Esophagus mucosa (tissue), 1 donor: ENCODE measurements at places on chromosomes 7 and 10.

DNA sequence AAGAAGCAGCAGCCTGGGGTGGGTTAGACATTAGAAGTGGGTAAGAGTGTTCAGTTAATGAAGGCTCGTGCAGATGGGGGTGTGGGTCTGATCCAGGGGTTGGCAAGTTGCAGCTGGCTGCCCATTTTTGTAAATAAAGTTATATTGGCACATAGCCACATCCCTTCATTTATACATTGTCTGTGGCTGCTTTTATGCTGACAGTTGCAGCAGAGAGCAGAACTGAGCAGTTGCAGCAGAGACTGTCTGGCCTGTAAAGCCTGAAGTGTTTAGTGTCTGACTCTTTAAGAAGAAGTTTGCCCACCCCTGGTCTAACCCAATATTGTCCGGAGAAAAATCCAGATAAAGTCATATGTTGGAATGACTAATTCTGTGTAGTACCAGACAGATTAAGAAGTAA, 38.1 kb downstream of the GLRX3 start:
- ATAC-seq = no peak

DNA sequence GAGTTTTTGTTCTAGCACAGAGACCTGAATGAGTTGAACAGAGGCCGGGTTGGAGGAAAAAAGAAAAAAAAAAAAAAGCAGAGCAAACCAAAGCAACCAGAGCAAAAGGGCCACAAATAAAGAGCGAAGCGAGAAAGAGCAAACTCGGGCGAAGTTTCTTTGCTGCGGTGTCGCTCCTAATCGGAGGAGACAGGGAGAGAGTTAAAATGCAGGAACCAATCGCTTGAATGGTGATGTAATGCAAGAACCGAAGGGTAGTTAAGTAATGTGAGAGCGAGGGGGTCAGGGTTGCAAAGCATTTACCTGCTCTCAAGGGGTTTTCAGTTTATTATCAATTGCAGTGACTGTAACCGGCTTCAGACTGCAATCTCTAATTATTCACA, 271.7 kb downstream of the TRIL start:
- no peak for ATAC-seq

DNA sequence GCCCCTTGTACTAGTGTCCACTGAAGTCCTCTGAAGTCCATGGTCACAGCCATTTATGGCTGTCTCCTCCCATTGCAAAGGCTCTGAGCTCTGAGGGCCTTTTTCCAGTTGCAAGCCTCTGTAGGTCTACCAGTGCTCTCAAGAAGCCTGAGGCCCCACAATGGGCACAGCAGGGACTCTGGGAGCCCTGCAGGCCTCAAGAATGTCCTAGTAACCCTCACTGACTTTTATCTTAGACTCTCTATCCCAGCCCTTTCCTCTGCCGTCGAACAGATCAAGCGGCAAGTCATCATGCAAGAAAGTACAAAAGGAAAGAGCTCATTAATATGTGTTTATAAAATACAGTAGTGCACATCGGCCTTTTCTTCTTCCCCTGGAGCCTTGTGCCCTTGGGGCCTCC, 23.4 kb downstream of the VWA2 start:
- no peak for ATAC-seq

DNA sequence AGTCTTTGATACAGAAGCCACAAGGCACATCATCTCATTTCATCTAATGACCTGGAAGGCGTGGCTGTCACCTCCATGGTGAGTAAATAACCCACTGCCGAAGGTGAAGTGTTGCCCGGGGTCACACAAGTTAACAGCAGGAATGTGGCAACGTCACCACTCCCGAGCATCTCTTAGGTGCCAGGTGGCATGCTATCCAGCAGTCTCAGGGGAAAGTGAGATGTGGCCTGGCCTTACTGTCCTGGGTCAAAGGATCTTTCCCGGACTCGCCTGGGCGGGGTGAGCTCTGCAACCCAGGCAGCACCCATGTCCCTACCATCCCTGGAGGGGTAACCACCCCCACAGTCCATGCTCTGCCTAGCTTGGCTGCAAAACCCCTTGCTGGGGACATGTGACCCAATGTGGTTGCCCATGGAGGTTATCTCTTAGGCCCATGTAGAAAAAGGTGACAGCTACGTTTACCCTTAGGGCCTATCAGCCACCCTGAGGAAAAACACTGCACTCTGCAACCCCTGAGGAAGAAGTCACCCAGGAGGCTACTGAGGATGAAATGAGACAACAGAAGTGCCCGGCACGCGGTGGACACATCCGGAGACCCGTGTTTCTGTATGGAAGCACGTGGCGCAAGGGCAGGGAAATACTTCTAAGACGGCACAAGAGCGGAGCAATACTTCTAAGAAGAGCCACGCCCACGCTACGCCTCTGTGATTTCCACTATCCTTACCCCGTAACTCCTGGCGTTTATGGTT, 52.0 kb downstream of the BAIAP2L1 start:
- peak; percentile 40 for ATAC-seq

DNA sequence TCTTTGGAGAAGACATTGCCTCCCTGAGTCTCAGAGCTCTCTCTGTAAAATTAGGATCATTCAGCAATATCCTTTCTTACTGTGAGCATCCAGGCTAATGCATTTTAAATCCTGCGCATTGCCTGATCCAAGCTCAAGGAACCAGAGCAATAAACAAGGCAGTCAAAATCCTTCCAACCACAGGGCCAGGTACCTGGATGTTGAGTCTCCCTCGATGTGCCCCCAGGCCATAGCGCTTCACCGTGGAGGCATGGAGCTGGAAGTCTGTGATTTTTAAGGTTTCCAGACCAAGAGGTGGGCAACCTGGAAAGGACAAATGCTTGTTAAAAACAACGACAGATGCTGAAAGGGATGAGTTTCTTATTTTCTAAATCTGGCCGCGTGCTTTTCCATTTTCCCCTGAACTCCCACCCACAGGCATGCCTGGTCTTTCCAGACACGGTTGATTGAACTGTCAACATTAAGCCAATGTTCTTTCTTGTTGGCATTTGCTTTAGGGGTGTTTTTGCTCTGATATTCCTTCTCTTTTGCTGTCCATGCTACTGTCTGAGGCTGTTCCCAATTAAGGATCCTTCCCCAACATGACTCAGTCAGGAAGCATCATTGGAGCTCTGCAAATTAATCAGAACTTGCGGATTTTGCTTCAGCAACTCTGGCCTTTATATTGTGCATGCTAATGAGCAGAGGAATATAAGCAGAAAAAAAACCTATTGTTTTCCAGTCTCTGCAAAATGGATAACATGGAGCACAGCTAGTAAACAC, 29.0 kb downstream of the CPXM2 start:
- ATAC-seq = no peak

DNA sequence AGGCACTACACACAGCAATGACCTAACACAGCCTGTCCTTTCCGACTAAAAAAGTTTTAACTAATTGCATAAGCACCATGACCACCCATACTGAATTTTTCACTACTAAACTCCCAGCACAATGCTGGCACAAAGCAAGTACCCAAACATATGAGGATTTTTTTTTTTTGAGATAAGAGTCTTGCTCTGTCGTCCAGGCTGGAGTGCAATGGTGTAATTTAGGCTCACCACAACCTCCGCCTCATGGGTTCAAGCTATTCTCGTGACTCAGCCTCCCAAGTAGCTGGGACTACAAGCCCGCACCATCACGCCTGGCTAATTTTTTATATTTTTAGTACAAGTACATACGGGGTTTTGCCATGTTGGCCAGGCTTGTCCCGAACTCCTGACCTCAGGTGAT, 5.1 kb downstream of the UBE2H start:
- ATAC-seq = no peak

DNA sequence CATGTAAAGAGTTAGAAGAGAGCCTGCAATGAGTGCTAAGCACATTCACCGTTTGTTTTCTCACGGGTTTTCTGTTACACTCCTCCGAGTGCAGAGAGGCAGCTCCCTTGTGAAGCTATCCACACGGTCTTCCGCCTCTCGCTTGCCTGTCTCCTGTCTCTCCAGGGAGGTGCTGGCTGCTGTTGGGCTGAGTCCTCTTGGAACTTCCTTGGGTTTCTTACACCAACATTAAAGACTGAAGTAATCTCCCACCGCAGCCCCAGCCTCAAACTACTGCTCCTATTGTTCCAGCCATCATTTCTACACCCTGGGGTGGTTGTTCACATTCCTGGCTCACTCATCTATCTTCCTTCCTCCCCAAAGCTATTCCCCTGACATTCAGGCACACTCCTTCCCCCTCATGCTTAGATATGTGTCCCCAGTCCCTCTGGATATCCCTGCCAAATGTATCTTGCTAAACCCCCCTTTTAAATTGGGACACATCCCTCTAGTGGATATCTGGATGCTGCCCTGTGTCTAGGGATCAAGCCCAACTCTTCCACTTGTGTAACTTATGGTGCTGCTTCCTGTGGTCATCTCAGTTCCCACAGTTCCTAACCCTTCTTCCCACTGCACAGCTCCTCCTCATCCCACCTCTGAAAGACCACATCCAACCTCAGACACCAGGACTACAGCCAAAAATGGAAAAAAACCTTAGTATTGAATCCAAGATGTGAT, 14.1 kb downstream of the ESYT2 start:
- ATAC-seq = no peak

- ATAC-seq = no peak
Measured at GRCh38 chr7:23294549-23295400, 4.4 kb upstream of the MALSU1 start.

GRCh38 chr10:91140995-91141549, 79.4 kb upstream of the PCGF5 start:
- no peak for ATAC-seq

DNA sequence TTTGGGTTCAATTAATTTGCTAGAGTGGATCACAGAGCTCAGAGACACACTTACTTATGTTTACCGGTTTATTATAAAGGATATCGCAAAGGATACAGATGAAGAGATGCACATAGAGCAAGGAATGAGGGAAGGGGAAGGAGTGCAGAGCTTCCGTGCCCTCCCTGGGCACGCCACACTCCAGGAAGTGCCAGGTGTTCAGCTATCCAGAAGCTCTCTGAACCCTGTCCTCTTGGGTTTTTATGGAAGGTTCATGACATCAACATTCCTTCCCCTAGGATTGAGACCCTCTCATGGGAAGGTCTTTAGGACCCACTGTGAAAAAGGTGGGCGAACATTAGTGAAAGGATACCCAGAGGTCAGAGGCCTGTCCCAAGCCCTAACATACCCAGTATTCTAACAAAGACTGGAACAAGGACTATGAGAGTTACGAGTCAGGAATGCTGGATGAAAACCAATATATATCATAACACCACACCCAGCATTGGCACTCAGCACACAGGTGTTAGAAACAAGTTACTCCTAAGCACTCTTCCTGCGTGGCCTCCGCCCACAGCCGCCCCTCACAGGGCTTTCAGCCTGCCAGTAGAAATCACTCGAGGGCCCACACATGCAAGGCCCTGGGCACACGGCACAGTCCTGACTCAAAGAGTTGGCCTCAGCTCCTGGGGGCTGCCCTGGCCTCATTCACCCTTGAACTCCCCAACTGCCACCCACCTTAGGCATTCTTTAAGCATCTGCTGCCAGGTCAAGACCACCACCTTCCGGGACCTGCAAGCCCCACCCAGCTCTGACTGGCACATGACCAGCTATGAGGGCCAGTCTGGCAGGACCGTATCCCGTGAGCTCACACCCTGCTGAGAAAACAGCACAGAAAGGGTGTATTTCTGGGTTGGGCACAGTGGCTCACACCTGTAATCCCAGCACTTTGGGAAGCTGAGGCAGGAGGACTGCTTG, 5.6 kb upstream of the AIFM2 start:
- ATAC-seq = peak; percentile 90

DNA sequence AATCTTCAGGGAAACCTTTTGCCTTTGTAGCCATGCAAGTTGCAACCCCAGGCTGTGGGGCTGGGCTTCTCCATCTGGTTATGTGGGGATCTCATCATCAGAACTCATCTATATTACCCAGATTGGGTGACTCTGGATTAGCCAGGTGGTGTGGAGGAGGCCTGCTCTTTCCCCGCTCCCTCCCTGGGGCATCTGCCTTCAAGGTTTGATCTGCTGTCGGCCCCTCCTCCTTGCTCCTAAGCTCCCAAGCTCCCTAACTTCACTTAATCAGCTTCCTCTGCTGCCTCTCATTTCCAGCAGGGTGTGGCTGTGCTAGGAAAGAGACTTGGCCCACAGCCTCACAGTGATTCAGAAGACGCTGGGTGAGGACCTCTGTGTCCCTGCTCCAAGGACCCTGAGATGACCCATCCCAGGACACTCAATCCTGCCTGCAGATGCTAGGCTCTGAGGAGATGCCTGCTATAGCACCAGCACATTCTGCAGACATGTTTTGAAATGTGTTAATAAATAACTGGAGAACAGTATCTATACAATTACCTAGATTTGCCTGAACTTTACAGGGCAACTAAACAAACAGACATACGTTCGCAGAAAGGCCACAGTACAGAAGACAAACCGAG, 392.1 kb upstream of the PODXL start:
- ATAC-seq = no peak

DNA sequence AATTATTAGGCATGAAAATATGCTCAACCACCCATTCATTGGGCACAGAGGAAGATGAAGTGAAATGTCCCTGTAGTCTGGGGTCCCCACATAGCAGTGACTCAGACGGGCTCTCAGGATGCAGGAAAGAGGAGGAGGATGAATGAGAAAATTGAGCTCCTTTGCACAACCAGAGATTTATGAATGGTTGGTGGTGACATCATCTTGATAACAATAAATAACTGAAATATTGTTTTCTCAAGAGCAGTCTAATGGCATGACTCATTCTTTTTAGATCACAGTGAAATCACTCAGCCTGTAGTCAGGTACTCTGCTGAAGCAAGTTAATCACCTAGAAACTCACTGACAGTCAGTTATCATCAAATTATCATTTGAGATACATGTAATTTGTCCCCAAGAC, 254.1 kb downstream of the RELN start:
- ATAC-seq = no peak

DNA sequence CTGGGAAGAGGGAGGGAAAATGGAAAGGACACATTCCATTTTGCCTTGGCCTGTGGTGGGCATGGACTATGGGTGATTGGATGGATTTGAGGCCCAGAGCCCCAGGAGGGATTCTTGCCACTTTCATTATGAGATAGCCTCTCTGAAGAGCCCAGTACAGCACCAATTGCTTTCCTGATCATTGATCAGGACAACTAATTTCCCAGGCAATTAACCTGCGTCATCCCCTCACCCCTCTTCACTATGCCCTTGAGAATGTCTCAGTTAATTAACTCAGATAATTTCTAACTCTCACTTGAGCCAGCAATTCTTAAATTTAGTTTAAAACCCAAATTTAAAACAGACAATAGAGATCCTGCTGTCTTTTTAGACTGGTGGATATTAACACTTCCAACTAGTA, 13.5 kb upstream of the PLEKHA1 start:
- ATAC-seq = no peak

- no peak for ATAC-seq
Measured at GRCh38 chr7:36984710-36985312, 260.5 kb upstream of the AOAH start.

DNA sequence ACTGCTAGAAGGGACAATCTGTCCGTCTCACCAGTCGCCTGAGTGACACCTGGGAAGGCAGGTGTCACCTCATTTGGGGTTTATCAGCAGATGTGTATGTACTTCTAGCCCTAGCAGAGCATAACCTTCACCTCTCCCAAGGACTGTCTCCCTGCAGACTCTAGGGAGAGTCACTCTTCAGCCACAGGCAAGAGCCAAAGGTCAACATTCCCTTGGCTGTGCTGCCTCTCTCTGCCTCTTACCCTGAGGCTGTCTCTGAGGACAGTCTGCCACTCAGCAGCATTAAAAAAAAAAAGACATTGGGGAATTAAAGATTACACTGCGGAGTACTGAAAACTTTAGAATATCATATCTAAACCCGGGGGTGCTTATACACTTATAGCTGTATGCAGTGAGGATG, 377.7 kb upstream of the FZD8 start:
- ATAC-seq = no peak

- ATAC-seq = no peak
Measured at GRCh38 chr10:113947184-113948041, 93.0 kb downstream of the NHLRC2 start.
